Activated naive CD4-positive, alpha-beta T cell treated with Interleukin-2 at 50 U/mL for 16 hours (primary cell): ENCODE measurements at places on chromosomes 3 and 15.
A peak's percentile ranks its signal among the peaks of the same experiment; 100 is the strongest.

GRCh38 chr3:169324452-169324785 lies 339.1 kb downstream of the MECOM start:
- no peak for DNase-seq

DNA sequence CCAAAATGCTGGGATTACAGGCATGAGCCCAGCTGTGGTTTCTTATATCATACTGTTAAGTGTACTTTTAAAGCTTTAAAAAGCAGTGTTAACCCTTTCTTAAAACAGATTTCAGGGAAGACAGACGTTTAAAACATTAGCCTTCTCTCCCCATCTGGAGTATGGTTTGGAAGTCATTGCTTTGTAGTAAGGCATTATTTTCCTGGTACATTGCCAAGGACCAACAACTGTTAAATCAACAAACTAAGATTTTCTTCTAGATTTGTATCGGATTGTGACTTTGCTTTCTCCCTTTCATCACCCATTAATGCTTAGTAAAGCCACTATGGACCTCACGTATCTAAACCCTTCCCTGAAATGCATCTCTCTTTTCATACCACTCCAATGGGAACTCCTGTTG lies 50.5 kb downstream of the UBE2E1 start:
- no peak for DNase-seq

DNA sequence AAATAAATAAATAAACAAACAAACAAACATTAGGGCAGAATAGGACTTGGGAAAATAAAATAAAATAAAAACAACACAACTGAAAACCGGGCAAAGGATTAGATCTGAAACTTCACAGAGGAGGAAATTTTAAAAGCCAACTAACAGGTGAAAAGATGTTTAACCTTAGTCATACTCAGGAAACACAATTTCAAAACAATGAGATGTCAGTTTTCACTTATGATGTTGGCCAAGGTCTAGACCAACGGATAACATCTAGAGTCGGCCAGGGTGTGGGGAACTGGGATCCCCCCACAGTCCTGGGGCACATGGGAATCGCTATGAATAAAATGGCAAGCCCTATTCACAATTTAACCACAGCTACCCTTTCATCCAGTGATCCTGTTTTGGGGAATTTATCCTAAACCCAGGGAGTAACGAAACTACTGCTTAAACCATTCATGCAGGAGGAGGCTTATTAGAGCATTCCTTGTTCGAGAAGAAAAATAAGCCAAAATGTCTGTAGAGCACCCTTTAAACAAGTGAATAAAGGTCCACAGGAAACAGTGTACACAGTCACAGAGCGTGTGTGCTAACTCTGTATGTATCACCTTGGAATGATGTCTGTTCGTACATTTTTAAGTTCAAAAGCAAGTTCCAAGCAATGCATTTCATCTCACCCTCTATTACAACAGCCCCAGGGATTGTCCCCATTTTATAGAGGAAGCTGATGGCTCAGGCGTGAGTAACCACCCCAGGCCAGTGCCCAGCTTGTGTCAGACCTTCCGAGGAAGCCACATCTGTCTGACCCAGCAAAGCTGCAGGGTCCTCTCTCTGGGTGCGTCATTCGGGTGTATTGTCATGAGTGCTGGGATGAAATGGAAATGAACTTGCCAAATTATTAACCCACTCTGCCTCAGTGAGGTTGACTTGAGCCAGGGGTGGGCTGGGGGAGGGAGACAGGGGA lies 6.3 kb upstream of the ANPEP start:
- DNase-seq, result no peak

GRCh38 chr15:33154351-33155166 lies 40.0 kb downstream of the FMN1 start:
- no peak for DNase-seq

- DNase-seq, result no peak
These were observed 9.9 kb downstream of the CCRL2 start for GRCh38 chr3:46416811-46417510.

DNA sequence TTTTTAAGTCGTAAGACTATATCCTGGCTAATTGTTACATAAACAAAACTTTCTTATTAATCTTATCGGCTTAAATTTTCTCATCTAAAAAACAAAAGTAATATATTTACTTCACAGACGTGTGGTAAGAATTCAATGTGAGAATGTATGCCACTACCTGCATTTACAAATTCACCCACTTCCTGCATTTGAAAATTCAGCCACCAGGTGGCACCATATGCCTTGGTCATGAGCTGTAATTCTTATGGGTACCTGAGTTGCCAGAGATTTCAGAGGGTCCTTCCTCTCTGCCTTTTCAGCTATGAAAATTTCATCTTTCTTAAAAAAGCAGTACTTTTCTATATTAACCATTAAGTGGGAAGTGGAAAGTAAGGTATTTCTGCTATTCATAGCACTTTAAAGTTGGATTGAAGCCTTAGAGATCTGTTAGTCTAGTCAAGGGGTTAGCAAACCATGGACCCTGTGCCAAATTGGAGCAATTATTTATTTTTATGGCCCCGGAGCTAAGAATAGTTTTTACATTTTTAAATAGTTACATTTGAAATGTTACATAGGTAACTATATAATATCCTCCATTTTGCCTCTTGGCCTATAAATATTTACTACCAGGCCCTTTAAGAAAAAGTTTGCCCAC lies 127.8 kb downstream of the HCN4 start:
- DNase-seq, result peak; percentile 81

DNA sequence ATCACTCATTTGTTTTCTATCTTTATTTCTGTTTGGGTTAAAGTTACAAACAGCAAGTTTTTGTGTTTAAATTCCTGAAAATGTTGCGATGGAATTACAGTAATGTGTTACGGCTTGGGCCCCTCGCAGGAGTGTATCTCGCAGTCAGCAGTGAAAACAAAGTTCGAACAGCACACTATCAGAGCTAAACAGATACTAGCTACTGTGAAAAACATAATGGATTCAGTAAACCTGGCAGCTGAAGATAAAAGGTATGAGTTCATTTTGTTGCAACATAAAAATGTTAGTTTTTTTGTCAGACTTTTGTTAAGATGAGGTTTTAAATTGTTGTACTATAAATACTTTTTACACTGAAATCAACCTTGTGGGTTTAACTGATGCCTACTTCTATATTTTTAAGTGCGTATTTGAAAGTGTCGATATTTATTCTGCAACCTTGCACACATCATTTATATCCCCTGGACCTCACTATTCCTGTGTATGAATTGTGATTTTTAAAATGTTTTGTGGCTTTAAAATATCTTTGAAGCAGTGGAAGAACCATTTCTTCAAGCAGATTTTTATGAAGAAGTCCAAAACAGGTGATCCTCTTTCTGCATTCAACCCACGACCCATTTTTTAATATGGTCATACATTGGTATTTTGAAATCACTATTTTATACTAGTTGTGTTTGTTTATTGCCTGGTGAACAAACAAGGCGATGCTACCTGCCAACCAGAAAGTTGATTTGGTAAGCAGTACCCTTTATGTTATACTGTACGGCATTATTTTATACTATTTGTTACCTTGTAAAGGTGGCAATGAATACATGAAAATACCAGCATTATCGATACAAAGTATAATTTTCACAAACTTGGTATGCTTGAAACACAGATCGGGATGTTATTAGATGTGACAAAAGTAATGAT lies 27.8 kb downstream of the MFN1 start:
- no peak for DNase-seq

DNA sequence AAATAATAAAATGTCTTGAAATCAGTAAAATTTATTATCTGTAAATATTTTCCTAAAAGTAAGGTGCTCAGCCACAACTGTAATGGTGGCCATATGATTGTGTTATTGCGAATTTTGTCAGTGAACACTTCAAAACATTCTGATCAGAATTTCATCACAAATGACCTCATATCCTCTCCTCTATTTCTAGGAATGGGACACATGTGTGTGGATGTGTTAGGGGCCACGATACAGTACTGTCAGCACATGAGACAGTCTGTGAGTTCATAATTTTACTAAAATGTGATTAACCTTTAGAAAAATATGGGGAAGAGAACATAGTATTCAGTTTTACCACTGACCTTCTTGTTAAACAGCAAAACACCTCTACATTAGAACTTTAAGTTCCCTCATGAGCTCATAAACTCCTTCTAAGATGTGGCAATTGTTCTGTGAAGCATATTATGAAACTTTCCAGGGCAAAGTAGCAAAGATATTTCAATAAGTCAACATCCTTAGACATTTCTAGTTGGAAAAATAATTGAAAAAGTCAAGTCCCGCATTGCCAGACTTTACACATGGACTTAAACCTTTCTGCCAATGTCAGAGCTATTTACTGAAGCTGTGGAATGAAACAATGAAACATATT lies 158.2 kb upstream of the ABI3BP start:
- no peak for DNase-seq

DNA sequence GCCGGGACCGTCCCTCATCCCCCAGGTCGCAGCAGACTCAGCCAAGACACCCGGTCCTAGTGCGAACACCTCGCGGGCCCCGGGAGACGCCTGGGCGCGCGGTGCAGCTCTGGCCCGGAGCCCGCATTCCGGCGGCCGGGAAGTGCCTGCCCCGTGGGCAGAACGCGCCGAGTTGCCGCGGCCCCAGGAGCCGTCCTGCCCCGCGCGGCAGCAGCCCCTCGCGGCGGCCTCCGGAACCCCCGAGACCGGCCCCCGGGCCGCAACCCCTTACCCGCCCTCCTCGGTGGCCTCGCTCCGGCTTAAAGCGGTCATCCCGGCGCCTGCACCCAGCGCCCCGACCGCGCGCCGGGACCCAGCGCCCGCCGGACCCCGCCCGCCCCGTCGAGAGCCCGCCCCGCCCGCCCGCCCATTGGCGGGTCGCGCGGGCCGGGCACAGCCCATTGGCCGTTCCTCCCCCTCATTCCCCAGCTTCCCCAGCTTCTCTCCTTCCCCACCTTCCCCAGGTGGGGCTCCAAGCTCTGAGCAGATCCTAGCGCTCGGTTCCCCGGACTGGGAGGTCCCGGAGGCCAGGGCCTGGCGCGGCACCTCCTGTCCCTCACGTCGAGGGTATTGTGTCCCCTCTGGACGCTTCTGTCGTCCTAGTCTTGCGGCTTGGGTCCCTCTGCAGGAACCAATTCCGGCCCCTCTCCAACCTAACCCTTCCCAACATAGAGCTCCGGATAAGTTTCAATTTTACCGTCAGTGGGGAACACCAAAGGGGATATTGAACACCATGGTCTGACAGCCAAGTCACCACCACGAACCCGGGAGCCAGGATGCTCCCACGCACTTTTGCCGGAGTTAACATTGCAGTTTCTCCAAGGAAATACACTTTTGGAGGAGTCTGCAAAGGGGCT lies at the start of gene GRAMD2A:
TSS of gene GRAMD2A (minus strand) at position 328 of the 896 bp plus-strand sequence.
- DNase-seq, result peak; percentile 31
